ENCODE measurements at places on chromosomes 11 and 22.
A peak's percentile ranks its signal among the peaks of the same experiment; 100 is the strongest.

- DNase-seq = no peak
Measured at GRCh38 chr11:61785837-61786402, 6.5 kb downstream of the TMEM258 start.

GRCh38 chr11:1892558-1892957, 863 bp upstream of the PRR33 start:
- no peak for DNase-seq

GRCh38 chr22:48695251-48695650, 1132.4 kb downstream of the BRD1 start:
- no peak for DNase-seq

GRCh38 chr22:25134451-25134850, 65.2 kb upstream of the CRYBB3 start:
- DNase-seq = no peak

DNA sequence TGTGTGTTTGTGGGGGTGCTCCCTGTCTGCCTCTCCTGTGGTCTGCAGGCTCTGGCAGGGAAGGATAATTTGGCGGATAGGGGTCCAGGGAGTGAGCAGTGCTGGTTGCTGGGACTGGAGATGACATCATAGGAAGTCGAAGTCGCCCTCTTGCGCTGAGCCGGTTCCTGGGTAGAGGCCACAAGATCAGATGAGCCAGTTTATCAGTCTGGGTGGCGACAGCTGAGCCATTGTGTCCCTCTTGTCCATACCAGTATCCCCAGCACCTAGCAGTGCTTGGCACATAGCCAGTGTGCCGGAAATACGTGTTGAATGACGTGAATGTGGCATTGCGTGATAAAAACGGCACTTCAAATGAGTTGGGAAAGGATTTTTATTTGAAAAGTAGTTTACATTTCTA, 9.8 kb downstream of the APOL5 start:
- DNase-seq = no peak

DNA sequence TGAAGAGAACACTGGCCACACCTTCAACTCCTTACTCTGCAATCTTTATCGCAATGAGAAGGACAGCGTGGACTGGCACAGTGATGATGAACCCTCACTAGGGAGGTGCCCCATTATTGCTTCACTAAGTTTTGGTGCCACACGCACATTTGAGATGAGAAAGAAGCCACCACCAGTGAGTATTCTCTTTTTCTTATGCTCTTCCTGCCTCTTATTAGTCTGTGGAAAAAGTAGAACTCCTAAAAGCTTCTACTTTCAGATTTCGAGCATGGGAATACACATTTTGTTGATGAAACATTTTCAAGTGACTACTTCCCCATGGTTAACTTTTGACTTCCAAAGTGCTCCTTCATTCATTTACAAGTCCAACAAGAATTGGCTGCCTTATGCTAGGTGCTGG, 20.9 kb downstream of the ALKBH3 start:
- DNase-seq = no peak

GRCh38 chr22:24543679-24544243, 11.2 kb downstream of the GUCD1 start:
- DNase-seq = no peak

DNA sequence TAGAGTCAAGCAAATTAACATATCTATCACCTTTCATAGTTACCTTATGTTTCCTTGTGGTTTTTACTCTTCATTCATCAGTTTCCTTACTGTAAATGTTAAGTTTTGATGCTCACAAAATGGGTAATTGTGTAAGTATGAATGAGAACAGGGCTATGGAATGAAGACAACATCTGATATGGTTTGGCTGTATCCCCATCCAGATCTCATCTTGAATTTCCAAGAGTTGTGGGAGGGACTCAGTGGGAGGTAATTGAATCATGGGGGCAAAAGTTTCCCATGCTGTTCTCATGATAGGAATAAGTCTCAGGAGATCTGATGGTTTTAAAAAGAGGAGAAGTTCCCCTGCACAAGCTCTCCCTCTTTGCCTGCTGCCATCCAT, 107.6 kb downstream of the CCDC34 start:
- DNase-seq = no peak

- DNase-seq = no peak
Measured at GRCh38 chr22:31278626-31279326, 13.5 kb downstream of the PIK3IP1 start.

- DNase-seq = no peak
Measured at GRCh38 chr11:75589933-75590332, 27.9 kb downstream of the SERPINH1 start.

GRCh38 chr11:19812710-19813109, 100.1 kb downstream of the NAV2 start:
- DNase-seq = no peak

- DNase-seq = no peak
Measured at GRCh38 chr11:120354068-120354467, 17.9 kb downstream of the ARHGEF12 start.

DNA sequence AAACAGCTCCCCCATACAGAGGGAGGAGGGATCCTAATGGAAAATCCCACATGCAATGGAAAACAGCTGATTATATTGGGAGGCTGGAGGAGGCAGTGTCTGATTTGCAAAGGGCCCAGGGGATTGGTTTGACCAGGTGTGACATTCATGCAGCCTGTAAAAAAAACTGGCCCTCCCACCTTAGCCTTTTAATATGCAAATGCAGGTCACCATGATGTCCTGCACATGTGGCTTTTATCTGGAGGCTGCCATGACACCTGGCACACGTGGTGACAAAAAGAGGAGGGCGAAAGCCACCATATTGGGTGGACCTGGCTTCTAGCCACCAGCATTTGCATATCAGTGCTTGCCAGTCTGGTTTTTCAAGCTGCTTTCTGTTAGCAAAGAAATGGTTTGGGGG, 48.5 kb downstream of the ZNF280B start:
- no peak for DNase-seq

DNA sequence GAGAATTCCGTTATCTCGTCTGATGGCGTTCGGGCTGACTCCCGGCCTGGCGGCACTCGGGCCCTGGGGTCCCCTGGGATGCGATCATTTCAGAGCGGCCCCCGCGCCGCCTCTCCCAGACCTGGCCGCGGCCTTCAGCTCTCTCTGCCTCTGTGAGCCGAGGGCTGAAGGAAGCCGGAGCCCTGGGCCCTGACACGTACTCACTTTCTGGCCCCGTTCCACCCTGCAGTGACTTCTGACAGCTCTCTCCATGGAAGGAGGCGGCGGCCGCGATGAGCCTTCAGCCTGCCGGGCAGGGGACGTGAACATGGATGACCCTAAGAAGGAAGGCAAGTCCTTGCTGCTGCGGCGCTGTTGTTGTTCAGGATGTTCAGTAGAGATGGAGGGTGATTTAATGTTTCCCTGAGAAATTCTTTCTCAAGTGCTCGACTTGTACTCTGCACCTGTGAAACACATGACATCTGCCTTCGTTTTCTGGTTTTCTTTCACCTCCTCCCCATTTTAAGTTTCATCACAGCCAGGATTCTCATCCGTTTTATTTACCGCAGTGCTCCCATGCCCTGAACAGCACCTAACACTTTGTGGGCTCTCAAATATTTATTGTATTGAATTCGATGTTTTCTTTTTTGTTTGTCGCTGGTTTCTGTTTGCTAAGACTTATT, 612 bp downstream of the GTSE1 start:
- peak; percentile 54 for DNase-seq

DNA sequence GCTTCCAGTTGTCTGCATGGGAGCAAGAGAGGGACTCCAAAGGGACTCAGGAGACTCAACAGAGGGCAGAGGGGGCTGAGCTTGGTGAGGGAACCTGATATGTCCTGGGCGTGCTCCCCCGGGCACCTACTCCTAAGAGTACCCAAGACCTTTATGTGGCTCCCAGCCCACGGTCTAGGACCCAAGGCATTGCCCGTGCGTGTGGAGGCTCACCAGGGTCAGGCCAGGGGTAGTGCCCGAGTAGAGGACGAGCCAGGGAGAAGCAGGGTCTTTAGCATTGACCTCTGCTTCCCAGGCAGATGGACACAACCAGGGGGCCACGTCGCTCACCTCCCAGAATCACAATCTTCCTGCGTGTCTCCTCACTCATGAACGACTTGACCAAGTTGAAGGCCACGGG, 13.4 kb downstream of the SEC14L4 start:
- no peak for DNase-seq

- peak; percentile 60 for DNase-seq
Measured at GRCh38 chr22:37498289-37498909, 12.2 kb upstream of the MFNG start.

GRCh38 chr11:113628912-113629311, 77.2 kb downstream of the TMPRSS5 start:
- DNase-seq = no peak

DNA sequence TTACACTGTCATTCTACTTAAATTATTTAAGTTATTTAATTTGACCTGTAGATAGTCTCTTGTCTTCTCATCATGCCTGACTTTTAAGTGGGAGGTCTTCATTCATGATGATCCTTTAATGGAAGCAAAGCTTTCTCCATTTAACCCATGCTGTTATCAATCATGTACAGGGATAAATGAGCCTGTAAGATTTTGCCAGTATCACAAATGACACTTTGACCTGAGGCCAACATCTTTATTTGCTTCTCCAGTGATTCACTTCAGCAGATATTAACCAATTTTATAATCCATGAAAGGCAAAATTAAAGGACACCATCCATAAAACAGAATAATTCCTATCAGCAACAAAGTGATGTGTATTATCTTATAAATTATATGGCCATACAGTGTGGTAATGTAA, 7.7 kb downstream of the CCDC73 start:
- no peak for DNase-seq

DNA sequence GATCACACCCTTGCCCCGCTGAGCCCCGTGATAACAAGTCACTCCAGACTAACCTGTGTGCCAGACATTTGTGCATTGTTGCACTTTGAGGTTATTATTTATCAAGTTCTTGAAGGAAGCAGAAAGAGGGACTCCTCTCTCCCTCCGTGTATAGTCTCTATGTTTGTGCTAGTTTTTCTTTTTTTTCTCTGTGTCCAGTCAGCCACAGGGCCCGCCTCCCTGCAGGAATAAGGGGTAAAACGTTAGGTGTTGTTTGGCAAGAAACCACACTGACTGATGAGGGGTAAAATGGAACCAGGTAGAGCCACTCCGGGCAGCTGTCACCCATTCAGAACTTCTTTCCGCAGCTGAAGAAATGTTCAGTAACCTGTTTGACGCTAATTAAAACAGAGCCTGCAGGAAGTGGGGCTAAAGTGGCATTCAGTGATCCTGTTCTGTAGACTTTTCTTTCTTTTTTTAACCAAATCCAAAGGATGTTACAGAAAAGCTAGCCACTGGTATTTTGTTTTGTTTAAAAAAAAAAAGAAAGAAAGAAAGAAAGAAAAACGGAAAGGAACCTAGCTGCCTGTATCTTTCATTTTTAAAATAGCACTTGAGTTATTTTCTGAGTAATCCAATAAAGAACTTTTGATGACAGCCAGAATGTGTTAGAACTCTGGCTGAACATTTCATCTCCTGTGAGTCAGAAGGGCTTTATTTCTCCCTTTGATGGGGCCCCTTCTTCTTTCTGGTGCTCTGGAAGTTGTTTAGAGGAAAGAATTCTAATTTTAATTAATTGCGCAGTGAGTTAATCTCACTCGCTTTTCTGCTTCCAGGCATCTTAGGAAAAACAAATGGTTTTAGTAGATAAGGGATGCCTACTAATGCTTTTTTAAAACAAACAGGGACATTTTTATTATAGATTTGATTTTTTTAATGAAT, 58.2 kb downstream of the COMMD9 start:
- DNase-seq = no peak

DNA sequence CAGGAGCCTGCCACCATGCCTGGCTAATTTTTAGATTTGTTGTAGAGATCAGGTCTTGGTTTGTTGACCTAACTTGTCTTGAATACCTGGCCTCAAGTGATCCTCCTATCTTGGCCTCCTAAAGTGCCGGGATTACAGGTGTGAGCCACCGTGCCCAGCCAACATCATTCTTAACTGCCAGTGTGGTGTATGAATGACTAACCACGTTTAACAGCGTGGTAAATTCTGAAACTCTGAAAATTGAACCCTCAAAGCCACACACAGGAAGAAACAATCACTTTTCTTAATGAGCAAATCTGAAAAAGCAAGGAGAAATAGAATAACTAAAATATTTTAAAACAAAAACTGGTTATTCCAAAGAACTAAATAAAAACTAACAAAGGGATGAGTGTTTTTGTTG, 7.4 kb downstream of the TMEM9B start:
- no peak for DNase-seq

GRCh38 chr11:952406-953385, 27.0 kb downstream of the AP2A2 start:
- peak; percentile 93 for DNase-seq

DNA sequence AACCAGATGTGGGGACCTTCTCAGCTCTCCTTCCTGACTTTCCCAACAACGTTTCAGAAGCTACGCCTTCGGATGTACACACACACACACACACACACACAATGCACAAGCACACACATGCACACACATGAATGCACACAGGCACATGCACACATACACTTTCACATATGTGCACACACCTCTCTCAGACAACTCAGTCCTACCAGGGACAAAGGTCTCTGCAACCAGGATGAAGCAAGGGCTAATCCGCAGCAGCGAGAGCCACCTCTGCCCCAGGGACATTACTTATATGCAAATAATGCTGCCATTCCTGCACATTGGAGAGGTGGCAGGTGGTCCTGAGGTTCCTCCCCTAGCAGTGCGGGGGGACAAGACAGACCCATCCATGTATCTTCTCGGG, 27.4 kb upstream of the LINC01488 start:
- peak; percentile 76 for DNase-seq

DNA sequence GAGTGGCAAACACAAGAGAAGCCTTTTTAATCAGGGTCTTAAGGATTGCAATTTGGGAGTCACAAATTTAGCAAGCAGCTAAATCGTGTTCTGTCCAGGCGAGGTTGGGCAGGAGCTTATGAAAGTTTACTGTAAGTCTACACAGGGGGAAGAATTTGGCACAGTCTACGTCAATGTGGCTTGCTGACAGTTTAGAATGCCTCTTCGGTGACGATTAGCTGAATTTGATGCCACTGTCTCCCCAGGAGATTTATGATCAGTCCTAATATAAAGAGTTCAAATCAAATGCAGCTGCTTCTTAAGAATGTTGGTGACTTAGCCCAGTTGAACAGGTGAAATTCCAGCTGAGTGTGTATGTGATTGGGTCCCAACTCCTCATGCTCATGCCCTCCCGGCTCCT, 114.1 kb upstream of the CLPB start:
- DNase-seq = no peak

DNA sequence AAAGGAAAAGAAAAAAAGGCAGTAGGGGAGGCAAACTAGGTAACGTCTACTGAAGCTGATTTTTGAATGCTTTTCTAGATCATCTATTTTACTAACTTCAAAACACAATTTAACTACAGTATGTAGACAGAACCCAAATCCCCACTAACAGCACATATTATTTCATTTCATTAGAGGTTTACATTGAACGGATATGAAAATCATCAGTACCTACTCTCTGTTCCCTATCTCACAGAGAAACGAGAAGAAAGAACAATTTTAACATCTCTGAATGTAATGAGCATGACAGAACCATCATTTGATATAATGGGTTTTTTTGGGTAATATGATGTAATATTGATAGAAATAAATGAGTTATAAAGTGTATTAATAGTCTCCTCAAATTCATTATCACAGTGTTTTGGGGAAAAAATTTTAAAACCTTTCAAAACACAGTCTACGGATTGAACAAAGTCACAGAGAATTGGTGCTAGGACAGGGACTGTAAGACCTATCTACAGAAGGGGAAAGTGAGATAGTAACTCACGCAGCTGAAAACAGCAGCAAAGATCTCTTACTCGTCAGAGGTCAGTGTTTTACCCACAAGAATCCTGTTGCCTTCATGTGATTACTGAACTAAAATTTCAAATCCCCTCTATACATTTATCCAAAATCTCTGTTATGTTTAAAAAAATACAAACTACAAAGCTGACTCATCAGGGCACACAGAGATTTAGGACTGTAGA, 77.3 kb downstream of the ZBTB44 start:
- no peak for DNase-seq

Data from small intestine (tissue), 16 donors.